T-cell (primary cell): ENCODE measurements at places on chromosomes 13 and 19.

DNA sequence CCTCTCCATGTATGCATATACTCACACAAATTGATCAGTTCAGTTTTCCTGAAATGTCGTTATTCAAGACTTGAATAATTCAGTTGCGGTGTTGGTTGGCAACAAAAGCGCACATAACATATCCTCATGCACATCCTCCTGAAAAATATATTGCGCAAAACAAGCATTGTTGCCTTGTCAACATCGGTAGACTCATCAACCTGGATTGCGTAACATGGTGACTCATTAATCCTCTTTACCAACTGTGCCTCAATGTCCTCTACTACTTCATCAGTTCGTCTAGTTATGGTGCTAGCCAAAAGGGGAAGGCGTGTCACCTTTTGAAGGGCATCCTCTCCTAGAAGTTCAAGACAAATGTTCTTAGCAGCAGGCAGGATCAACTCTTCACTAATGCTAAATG is 357.7 kb downstream of the LMO7 start:
- no peak for DNase-seq

GRCh38 chr13:23770973-23771372 is 118.2 kb downstream of the MIPEP start:
- no peak for DNase-seq

- DNase-seq: peak; percentile 74
These were observed 18.3 kb downstream of the UBAC2 start for GRCh38 chr13:99218969-99219368.

DNA sequence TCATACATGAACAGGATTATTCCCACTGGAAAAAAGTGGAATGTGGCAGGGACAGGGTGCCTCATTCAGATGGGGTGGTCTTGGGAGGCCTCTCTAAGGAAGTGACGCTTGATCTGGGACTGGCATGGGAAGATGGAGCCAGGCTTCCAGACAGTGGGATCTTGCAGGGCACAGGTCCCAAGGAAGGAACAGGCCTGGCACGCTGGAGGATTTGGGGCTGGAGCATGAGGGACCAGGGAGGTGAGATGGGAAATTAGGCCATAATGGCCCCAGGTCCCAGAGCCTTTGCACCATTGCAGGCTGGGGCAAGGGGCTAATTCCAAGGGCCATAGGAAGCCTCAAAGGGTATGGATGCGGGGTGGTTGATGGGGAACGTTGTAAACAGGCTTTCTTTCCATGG is 9.2 kb downstream of the ZNF536 start:
- DNase-seq: no peak

DNA sequence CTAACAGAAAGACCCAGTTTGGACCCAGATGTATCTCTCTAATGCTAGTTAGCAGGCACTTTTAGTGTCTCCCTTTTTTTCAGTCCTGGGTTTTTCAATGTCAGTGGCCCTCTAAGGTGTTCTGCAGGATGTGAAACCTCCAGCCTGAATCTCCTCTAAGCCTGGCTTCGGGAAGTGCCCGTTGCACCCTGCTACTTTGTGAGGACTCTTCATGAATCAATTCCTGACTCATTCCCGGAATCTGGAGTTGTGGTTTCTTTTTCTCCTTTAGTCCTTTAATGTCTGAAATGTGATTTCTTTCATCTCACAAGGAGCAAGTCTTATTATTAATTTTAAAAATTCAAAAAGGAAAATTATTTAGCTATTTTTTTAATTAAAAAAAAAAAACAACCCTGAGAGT is 116.0 kb downstream of the ZNF536 start:
- no peak for DNase-seq

DNA sequence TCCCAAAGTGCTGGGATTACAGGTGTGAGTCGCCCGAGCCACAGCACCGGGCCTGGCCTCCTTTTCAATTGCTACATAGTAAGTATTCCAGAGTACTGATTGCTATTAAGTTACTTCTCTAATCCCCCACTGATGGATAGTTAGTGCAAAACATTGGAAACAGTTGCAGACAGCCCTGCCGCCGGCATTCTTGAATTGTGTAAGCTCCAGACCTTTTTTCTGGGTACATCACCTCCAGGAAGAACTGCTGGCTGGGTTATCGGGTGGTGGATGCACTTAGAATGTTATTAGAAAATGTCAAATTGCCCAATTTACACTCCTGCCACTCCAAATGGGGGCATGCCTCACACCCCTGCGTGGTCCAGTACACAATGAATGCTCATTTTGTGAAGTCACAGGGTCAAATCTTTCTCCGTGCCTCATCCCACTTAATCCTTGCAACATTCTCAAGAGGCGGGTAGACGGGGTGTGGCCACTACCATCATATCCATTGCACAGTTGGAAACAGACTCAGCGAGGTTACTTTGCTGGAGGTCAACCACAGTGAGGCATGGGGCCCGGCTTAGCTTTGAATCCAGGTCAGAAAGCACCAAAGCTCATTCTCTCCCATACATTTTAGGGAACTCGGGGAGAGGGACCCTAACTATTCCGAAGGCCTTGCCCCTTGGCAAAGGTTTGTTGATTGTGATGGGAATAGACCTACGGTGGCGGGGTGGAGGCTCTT is 1.0 kb upstream of the KDM4B start:
- DNase-seq: no peak

GRCh38 chr13:31951215-31951678 is 80.3 kb upstream of the FRY start:
- DNase-seq: peak; percentile 30

- DNase-seq: peak; percentile 32
These were observed at the start of gene SLC17A7 for GRCh38 chr19:49441210-49441959. TSS of gene SLC17A7 (minus strand) at chr19:49441527. CDS start at chr19:49441379, 148 bp downstream.

DNA sequence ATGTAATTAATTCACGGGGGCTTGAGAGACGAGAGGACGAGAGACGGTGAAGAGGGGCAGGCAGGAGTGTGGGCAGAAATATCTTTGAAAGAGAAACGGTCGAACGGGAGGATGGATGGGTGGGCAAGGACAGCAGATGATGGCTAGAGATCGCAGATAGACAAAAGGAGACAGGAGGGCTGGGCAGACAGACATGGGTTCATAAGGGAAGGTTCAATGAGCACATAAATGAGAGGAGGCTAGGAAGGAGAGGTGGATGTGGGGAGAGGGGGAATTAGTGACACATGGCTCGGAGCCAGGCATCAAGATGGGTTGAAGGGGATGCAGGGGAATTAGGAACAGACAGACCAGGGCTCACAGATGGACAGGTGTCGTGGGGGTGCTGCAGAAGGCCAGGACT is 1.1 kb downstream of the SYT3 start:
- DNase-seq: no peak

GRCh38 chr19:50716178-50717025 is 3.2 kb downstream of the SHANK1 start:
- no peak for DNase-seq

DNA sequence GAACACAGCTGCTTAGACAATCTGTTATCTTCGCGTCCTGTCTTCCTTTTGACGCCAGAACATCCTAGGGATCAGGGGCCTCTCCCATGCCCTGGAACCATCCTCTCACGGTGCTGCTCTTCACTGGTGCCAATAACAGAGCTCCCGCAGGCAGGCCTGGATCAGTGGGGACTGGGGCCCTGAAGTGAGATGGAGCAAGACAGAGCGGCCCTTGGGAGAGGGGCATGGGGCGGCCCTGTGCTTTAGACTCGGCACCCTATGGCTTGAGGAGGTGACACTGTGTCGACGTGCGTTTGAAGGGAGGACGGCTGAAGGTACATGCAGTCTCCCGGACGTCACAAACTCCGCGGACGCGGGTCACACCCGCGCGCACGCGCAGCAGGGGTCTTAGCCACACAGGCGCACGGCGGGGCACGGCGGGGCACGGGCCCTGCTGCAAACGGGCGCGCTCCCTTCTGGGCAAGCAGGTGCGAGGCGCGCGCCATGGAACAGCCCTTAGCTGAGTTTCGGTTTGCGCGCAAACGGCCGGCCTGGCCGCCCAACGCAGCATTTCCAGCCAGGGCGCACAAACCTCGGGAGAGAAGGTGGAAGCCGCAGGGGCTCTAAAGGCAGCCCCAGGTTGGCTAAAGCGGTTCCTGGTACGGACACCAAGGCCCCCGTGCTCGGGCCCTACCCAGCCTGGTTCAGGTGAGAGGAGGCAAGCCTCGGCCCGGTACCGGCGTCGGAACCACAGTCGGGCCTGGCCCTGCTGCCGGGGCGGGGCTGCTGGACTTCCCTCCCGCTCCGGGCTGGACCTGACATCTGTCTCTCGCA is 16.5 kb upstream of the RNF17 start:
- no peak for DNase-seq

DNA sequence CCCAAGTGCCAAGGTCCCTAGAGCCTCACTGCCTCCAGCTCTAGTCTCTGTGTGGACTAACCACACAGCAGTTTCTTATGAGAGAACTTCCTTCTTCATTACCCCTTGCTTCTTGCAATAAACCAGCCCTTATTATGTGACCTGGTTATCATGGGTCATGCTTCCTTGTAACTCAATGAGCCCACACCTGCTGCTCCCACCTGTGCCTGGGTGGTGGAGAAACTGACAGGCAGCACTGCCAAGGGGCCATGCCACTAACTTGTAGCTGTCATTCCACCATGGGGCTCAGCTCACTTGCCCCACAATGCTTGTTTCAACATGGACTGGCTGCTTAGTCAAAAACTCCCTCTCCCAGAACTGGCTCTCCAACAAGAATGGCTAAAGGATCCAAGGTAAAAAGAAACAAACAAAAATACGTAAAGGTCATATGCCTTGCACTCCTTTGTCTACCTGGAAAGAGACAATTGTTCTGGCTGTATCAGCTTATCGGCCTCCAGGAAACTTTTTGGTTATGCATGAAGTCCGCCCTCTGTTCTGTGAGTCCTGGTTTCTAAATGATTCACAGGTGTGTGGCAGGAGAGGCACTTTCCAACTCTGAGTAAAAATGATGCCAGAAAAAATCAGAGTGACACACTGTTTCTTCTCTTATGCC is 446.4 kb downstream of the COG6 start:
- DNase-seq: no peak

- DNase-seq: no peak
These were observed 8.2 kb downstream of the RDH8 start for GRCh38 chr19:10021446-10021845.

DNA sequence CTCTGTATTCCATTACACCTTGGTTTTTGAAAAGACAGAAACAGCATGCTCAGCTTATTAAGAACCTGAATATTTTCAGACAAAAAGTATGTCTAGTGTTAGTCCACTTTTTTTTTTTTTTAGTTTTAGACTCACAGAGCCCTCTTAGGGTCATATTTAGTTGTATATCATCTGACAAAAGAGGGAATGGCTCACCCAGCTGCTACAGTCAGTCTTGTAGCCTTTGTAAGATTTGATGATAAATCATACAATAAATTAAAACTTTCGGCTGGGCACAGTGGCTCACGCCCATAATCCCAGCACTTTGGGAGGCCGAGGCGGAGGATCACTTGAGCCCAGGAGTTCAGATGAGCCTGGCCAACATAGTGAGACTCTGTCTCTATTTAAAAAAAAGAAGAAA is 43.7 kb upstream of the LDLR start:
- DNase-seq: no peak

DNA sequence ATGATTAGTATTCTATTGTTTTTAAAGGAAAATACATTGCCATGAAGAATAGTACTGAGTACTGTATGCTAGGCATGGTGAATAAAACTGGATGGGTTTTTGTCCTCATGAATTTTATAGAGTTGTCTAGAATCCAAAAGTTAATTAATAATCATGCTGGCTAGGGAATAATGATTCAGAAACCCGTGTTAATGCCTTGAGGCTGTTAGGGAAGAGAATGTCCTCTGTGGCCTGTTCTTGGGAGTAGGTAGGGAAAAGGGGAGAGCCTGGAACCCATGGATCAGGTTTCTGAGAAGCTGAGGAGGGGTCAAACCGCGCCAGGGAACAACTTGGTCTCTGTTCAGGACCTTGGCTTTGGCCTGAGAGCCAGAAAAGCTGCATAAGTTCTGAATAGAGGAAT is 1376.3 kb upstream of the SLC10A2 start:
- no peak for DNase-seq
